GF-D8 (cell line): ENCODE measurements at places on chromosomes 2 and 18.

GRCh38 chr2:229443546-229444268, 172.6 kb upstream of the PID1 start:
- DNase-seq, result no peak

GRCh38 chr2:141364821-141365220, 766.0 kb downstream of the LRP1B start:
- DNase-seq, result no peak

DNA sequence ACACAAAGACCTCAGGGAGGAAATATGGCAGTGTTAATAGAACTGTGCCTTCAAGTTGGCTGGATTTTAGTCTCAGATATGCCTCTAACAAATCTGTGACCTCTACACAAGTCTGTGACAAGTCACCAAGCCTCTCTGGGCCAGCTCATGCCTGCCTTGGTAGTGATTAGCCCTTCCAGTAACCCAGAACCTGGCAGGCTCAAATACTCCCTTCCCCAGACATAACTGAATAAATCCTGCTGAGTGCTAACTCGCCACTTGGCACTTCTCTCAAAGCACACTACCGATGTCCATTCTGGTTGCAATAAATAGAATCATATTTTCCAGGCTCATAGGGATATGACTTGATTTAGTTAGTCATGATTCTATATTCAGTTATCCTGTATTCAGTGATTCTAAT, 15.3 kb upstream of the THSD7B start:
- DNase-seq, result no peak

DNA sequence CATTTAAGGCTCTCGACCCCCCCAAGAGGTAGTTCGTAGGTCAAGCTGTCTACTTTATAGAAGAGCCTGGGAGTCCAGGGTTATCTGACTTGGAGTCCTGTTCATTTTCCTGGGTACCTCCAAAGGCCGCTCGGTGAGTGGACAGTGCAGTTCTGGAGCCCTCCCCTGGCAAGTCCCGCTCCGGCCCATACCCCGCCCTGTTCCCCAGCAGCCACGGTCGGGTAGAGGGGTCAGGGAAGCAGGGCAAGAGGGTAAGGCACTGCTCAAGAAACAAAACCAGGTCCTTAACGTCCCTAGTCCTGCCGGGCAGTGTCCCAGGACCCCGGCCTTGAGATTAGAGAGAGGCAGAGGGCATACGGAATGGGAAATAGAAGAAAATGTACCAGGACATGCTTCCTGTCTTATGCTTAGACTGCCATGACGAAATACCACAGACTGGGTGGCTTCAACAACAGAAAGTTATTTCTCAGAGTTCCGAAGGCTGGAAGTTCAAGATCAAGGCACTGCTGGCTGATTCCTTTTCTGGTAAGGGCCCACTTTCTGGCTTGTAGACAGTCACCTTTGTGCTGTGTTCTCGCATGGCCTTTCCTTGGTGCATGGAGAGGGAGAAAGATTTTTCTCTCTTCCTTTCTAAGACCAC, 5.4 kb upstream of the HPCAL1 start:
- no peak for DNase-seq

GRCh38 chr2:46547223-46548102, 68.1 kb downstream of the TMEM247 start:
- no peak for DNase-seq

DNA sequence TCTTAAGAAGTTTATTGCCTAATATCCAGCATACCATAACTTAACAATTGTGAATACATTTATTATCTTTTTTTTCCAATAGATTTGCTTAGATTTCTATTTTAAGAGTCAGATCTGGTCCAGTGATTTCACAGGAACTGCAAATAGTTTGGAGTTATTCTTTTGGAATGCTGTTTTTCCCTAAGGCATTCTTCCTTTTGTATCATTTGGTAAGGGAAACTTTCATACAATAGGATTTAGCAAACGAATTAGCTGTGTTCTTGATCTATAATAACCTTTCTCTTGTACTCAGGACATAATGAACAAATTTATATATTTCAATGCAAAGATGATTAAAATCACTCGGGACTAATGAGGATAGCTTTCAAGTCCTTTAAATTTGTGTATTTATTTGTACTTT, 201.6 kb downstream of the ERBB4 start:
- no peak for DNase-seq

- DNase-seq, result no peak
Observed at GRCh38 chr2:92073036-92073814, 2798.0 kb upstream of the TEKT4 start.

- no peak for DNase-seq
Observed at GRCh38 chr18:44673256-44673880, 7.3 kb upstream of the SETBP1 start.

GRCh38 chr2:98008415-98008814, 12.7 kb upstream of the TMEM131 start:
- DNase-seq, result no peak

DNA sequence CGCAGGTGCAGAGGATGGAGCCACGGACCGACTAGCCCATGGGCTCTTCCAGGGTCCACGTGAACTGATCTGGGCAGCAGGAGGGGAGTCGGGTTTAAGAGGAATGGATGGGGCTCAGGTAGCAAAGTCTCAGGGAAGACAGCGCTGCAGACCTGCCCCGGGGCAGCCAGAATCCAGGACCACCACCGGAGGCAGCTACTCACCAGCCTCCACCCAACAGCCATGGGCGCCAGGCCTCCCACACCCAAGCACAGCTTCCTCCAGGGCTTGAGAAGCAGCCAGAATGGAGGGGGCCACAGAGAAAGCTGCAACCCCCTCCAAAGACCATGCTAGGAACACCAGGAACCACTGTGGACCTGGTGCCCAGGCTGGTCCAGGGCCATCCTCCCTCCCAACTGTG, 164.3 kb downstream of the TWIST2 start:
- no peak for DNase-seq

- DNase-seq, result no peak
Observed at GRCh38 chr18:79853303-79853992, 55.7 kb downstream of the KCNG2 start.

DNA sequence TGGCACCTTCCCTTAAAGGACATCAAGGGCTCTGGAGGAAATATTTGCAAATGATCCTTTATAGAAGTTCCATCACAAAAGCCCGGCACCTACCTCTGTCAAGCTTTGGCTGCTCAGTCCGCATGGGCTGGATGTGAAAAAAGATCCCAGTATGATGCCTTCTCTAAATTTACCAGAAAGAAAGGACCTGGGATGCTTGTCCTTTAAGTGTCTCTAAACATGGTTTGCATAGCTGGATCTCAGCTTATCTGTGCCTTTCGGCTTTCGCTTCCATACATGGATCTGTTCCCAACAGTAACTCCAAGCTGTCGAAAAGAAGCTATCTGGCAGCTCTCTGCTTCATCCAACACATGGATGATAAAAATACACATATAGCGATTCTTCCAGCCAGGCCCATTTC, 60.4 kb upstream of the SLC8A1 start:
- no peak for DNase-seq

GRCh38 chr2:65749545-65749944, 317.1 kb upstream of the SPRED2 start:
- no peak for DNase-seq

- no peak for DNase-seq
Observed at GRCh38 chr2:134625311-134625710, 93.5 kb downstream of the TMEM163 start.

DNA sequence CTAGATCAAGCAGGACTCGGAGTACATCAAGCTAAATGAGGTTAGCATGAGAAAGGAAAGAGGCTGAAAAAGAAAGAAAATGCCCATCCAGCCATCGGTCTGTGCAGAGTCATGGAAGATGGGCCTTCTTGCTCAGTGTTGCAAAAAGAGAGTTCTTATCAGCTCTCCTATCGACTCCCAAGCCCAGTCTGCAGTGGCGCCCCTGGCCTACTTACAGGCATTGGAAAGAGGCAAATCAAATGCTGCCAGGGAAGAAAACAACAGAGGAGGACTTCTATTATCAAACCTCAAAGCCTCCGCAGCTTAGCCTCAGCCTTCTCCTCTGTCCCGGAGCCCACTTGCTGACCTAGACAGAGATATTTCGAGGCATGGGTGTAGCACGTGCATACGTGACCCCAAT, 66.0 kb downstream of the CDH2 start:
- DNase-seq, result no peak

- DNase-seq, result no peak
Observed at GRCh38 chr2:8837795-8838140, 355 bp upstream of the KIDINS220 start.

- no peak for DNase-seq
Observed at GRCh38 chr2:158478237-158478636, 21.5 kb downstream of the PKP4 start.

GRCh38 chr2:136510244-136510643, 255.1 kb upstream of the THSD7B start:
- DNase-seq, result no peak

- no peak for DNase-seq
Observed at GRCh38 chr18:70039186-70039585, 91.5 kb upstream of the CD226 start.

GRCh38 chr18:79650959-79651358, 28.6 kb upstream of the CTDP1 start:
- DNase-seq, result no peak

GRCh38 chr18:51337406-51337805, 139.9 kb upstream of the MEX3C start:
- no peak for DNase-seq

- no peak for DNase-seq
Observed at GRCh38 chr2:10366601-10367270, 64.0 kb downstream of the HPCAL1 start.

- no peak for DNase-seq
Observed at GRCh38 chr18:36089001-36089400, 21.6 kb upstream of the RPRD1A start.

DNA sequence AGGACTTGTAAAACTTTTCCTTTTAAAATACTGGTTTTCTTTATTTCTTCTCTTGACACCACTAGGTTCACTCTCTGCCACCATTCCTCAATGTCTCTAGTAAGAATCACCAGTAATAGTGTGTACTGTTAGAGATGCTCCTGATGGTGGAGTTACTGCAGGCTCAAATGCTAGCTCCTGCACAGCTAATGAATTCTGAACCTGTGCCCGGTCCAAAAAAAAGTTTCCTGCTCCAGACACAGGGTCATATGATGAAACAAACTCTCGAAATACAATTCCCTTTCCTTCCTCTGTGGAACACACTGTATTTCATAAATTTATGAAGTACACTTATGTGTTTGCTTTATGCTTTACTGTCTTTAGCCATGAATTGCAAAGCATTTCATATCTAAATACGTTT, 19.2 kb downstream of the PMS1 start:
- no peak for DNase-seq

DNA sequence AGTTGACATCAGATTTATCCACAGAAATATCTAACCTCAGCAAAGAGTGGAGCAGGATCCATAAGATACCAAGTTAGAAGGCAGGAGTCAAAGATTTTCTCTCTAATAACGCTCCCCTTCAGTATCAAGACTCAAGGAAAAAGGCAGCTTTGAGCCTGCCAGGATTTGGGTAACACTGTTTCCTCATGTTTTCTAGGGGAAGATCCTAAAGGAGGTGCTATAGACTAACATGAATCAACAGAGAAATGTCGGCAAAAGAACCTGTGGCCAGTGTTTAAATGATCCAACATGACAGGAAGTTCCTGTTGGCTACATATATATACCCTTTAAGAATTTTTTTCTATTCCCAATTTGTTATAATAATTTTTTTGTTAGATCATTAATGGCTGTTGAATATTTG, 402.3 kb downstream of the TGIF1 start:
- no peak for DNase-seq

DNA sequence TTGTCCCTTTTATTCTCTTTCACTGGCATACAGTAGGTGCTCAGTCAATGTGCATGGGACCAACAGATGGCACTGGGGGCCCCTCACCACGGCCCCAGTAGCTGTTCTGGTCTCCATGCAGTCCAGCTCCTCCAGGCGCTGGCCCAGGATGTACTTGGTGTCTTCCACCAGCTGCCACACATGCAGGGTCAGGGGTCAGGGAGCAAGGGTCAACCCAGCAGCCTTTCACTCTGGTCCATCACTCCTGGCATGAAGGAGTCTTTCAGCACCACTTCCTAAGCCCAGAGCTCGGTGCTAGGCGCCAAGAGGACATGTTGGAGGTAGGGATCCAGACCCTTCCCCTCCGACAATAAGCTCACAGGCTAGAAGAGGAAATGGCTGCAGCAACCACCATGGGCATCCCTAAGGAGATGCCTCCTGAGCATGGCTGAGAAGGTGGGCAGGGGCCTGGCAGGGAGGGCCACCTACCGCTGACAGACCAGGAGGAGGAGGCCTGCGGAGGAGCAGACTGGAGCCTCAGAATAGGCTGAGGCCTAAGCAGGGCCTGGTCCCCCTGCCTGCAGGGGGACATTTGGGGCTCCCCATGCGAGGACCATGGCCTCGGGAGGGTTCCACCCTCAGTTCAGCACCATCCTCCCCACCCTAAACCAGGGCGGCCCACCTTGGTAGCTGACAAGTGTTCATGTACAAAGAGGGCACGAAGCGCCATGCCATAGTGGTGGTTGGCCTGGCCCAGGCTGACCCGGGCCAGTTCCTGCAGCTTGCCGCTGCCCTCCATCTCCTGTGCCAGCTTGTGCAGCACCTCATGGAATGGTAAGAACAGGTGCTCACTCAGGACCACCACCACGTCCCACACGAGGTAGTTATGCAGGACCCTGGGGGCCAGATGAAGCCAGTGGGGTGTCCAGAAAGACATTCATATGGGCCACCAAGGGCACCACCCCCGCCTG, 10.2 kb downstream of the ALPG start:
- no peak for DNase-seq

DNA sequence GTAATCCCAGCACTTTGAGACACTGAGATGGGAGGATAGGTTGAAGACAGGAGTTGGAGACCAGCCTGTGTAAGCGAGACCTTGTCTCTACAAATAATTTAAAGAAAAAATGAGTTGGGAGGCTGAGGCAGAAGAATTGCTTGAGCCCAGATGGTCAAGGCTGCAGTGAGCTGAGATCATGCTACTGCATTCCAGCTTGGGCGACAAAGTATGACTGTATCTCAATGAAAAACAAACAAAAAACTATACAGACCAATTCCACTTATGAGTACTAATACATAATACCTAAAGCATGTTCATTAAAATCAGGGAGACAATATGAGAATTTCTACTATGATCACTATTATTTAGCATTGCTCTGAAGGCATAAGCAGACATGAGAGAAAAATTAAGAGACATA, 12.6 kb downstream of the RNF149 start:
- no peak for DNase-seq

DNA sequence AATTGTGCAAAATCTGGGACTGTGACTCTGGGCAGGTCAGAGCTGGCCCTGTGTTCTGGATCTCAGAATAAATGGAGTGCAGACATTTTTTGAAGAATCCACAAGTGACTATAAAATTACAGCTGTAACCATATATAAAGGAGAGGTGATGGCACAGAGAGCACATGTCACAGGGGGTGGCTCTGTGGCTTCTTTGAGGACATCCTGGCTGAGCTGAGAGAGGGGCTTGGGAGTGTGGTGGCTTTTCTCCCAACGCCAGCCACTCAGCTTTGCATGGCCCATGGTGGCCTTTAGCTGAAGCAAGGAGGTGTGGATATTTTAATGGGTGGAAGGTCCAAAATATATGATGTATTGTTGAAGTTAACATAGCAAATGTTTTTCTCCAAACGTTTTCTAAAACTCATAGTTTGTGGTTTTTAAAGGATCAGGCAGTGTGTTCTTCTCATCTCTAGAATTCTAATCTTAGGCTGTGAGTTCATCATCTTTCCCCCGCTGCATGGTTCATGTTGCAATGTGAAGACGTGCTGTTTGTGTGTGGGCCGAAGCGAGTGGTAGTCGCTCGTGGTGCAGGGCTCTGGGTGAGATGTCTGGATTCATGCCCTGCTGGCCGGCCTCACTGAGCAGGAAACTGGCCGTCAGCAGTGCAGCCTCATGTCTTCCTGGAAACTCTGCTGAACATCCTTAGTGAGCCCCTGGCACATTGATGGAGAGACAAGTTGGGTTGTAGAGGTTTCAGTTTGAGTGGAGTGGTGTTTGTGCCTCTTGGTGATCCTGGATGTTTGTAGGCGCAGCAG, 109.9 kb downstream of the ZNF236 start:
- no peak for DNase-seq
